Inflammatory macrophage treated with lipopolysaccharide for 1 hour (primary cell): ENCODE measurements at places on chromosomes 2 and 18.
A peak's percentile ranks its signal among the peaks of the same experiment; 100 is the strongest.

GRCh38 chr2:190718652-190719526, 70.0 kb downstream of the NAB1 start:
- peak; percentile 63 for DNase-seq

GRCh38 chr2:162821176-162821575, 17.4 kb downstream of the KCNH7 start:
- DNase-seq: no peak

DNA sequence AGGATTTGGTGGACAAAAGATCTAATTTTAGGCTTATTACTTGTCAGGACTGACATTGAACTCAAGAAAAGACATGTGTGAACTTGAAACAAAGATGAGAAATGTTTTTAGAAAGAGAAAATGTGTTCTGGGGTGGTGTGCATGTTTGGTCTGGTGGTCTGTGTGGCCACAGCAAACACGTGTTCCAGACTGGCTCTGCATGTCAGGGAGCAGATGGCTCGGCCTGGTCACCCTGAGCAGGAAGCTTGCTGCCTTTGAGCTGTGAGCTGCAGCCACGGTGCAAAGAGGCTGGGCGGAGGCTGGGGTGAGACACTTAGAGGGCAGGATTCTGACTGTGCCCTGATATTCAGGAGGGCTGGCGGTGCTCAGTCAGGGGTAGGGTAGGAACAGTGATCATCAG, 186.1 kb downstream of the CTIF start:
- no peak for DNase-seq

DNA sequence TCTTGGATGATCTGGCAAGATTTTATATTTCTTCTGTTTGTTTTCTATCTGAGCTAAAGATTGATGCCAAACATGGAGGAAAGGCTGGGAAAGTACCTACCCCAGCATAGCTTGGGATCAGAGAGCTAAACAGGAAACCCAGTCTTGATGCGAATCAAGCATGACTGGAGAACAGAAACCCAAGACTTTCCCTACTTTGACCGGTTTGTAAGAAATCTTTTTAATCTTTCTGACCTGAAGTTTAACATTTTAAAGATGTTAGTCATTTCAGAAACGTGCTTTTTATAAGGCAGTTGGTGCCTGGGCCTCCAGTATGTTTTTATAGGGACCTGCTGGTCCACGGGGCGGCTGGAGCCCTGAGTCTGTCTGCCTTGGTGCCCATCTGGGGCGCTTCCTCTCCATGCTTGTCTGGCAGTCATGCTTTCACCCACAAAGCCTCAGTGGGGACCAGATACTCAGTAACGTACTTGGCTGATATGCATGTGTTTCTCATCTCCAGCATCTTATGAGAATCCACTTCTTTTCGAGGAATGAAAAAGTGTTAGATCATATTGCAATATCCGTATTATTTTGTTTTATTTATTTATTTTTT, 266.5 kb downstream of the PTGR3 start:
- DNase-seq: no peak

DNA sequence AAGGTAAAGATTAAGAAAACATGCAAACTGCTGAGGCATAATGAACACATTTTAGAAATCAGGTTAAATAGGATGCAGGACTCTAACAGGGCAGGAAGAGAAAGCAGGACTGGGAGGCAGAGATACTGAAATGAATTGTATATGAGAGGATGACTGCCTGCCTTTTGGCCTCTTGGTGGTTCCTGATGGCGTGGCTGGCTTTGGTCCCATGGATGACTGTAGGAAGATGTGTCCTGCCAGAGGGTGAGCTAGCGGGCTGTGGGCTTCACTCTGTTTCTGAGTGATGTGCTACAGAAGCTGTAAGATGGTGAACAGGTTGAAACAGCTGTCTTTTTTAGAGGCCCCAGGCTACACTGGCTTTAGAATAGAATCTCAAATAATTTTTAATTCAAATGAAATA, 517.0 kb downstream of the SLC4A3 start:
- no peak for DNase-seq

DNA sequence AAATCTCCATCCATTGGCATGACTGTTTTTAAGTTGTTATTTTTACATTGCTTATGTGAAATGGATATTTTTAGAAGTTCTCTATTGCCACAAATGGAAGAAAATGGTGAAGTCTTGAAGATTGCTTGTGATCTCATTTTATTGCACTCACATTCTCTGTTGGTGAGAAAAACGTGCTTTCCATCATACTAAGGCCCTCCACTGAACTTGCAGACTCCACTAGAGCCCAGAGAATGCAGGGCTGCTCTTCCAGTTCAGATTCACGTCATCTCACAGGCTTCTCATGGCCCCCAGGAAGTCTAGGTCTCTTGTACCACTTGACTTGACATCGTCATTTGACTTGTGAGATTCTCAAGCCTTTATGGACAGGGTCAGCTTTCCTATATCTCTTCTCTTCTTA, 254.8 kb upstream of the COPS8 start:
- DNase-seq: no peak

GRCh38 chr18:2855560-2856350, 8.9 kb downstream of the EMILIN2 start:
- DNase-seq: no peak

GRCh38 chr2:217858519-217859491, 144.0 kb downstream of the TNS1 start:
- DNase-seq: no peak

- no peak for DNase-seq
Observed at GRCh38 chr2:173187941-173188788, 112.5 kb downstream of the MAP3K20 start.

- no peak for DNase-seq
Observed at GRCh38 chr18:62370366-62370765, 45.3 kb downstream of the TNFRSF11A start.

- DNase-seq: peak; percentile 93
Observed at GRCh38 chr2:191376981-191377629, 131.9 kb downstream of the MYO1B start.

DNA sequence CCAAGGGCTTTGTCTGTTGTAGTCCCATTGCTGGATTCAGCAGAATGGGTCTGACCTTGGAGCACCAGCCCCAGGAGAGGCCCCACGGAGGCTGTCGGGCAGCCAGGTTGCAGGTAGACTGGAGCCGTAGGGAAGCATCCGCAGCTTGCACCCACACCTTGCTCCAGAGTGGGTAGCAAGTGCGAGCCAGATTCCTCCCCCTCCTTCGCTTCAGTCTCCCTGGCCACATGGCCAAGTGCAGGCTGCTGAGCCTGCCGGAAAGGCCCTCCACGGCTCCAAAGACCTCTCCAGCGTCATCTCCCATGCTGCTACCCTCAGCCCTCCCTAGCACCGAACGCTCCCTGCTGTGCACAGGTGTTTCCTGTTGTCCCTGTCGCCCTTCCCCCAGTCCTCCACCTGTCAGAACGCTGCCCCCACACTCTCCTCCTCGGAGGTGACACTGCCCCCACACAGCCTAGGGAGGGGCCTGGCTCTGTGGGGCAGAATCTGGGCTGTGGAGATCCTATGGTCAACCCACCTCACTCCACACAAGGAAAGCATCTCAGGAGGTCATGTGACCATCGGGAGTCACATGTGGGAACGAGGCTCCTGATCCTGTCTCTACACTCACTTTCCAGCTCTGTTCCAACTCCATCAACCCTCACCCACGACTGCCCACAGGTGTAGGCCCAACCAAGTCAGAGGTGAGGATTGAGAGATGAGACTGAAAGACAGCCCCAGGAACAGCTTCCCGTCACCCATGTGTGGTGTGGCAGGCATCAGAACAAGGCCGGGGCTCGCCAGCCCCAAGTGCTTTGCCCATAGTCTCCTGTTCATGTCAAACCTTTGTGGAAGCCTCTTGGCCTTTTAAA, 8.3 kb downstream of the KCNF1 start:
- DNase-seq: no peak

DNA sequence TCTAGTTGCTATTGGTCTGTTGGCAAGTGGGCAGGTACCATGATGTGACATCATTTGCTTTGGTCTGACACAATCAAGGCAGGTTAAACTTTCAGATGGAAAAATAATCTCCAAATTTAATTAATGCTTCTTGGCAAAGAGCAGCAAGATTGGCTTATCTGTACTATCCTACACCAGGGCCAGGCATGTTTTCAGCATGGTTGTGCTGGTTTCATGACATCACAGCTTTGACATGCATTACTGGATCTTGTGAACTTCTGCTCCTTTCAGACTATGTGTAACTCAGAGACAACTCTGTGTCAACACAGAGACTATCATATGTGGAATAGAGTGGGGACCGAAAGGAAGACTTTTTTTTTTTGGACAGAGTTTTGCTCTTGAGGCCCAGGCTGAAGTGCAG, 520.5 kb downstream of the TDRD15 start:
- DNase-seq: no peak

- DNase-seq: no peak
Observed at GRCh38 chr18:74110976-74111375, 36.7 kb downstream of the FBXO15 start.

- no peak for DNase-seq
Observed at GRCh38 chr18:12862467-12862866, 21.6 kb downstream of the PTPN2 start.
